ENCODE measurements at places on chromosomes 16 and 17.

DNA sequence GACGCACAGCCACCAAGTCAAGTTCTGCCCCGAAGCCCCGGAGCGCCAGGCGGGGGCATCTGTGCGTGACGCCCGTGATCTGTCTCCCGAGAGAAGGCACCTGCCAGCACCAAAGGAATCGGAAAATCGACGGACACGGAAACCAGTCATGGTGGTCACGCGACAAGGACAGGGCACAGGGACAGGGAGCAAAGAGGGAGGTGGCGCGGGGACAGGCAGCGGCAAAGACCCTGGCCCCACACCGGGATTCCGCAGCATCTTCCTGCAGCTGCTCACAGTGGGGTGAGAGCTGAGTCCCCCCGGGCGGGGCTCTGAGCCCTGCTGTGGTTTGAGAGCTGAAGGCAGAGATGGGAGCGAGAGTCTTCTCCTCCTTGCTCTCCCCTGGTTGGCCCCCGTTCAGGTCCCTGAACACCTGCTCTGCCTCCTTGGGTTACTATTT is 56.4 kb downstream of the ABR start:
- DNase-seq, result no peak

DNA sequence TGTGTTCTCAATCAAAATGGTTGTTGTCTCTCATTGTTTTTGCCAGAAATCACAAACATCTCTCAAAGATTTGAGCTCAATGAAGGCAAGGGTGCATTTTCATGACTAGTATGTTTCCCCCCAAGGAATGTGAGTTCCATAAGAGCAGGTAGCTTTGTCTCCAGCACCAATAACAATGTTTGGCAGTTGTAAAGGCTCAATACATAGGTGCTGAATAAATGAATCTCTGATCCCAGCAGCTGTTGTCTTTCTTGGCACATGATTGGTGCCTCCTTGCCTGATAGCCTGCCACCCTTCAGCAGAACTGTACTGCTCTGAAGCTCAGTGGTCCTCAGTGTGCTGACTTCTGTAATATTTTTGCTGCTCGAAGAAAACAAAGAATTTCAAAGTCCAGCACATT is 103.1 kb upstream of the CDH11 start:
- no peak for DNase-seq

- DNase-seq, result no peak
Measured at GRCh38 chr16:59356709-59357108, 622.6 kb upstream of the GOT2 start.

- no peak for DNase-seq
Measured at GRCh38 chr16:52548261-52549010, 1.5 kb upstream of the TOX3 start.

- DNase-seq, result no peak
Measured at GRCh38 chr16:70526403-70526802, 2.8 kb downstream of the SF3B3 start.

- DNase-seq, result peak; percentile 39
Measured at GRCh38 chr17:75679706-75680211, 12.6 kb downstream of the SAP30BP start.

GRCh38 chr17:14092808-14093207 is 23.5 kb downstream of the COX10 start:
- DNase-seq, result no peak

GRCh38 chr17:1110862-1111598 is 68.8 kb downstream of the ABR start:
- DNase-seq, result peak; percentile 52

DNA sequence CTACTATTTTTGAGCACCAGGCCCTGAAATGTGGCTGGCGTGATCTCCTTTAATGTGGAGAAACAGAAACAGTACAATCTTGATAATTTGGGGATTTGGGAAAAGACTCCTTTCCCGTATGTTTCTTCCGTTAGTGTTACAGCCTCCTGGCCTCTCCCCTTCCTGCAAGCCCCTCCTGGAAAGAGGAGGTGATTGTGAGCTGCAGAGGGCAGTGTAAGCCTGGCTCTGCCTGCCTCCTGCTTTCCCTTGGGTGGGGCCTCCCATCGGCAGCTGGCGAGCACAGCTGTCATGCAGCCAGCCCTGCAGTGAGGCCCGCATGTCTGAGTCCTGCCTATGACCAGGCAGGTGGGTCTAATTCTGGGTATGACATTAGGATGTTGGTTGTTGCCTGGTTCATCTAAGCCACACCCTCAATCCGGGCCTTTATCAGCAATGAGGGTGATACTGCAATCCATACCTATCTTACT is 48.7 kb upstream of the WSB1 start:
- peak; percentile 94 for DNase-seq

- peak; percentile 48 for DNase-seq
Measured at GRCh38 chr16:88785106-88785924, at the start of gene PIEZO1. TSS of gene PIEZO1 (minus strand) at chr16:88785220. CDS start at chr16:88784964, 256 bp downstream.

DNA sequence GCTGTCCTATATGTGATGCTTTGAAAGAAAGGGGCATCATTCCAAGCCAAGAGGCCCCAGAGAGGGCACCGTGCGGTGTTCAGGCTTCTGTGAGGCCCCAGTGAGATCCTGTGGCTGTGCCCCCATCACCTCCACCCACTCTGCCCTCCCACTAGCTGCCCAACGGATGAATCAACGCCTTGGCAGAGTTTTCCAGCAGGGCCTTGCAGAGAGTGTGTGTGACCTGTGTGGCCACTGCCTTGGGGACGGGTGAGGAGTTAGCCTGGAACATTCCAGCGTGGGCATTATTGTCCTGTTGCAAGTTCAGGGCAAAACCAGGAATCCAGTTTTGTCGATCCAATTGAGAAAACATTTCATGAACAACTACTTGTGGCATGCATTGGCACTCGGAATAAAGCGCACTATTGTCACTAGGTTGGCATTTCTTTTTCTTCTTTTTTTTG is 53.7 kb downstream of the SF3B3 start:
- peak; percentile 62 for DNase-seq

- no peak for DNase-seq
Measured at GRCh38 chr17:80750263-80750662, 205.6 kb downstream of the RPTOR start.

DNA sequence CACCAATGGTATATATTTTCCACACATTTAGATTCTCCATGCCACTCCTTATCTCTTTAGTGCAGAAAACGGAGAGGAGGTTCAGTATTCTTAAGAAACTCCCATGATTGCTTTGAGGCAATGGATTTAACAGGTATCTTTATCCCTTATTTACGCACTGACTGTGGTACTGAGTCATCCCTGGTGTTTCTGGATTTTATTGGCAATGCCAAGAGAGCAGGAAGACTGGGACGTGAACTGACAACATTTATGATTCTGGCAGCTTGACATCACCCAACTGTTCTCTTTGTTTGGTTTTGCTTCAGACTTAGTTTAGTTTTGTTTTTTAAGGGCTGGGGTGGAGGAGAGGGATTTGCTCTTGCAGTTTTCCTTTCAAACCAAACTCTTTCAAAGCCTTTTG is 131.4 kb downstream of the WWOX start:
- DNase-seq, result no peak

- DNase-seq, result no peak
Measured at GRCh38 chr16:23014592-23014991, 134.7 kb downstream of the USP31 start.

GRCh38 chr16:25060920-25061319 is 45.8 kb upstream of the ARHGAP17 start:
- peak; percentile 94 for DNase-seq

GRCh38 chr16:59238246-59238645 is 504.1 kb upstream of the GOT2 start:
- DNase-seq, result no peak

DNA sequence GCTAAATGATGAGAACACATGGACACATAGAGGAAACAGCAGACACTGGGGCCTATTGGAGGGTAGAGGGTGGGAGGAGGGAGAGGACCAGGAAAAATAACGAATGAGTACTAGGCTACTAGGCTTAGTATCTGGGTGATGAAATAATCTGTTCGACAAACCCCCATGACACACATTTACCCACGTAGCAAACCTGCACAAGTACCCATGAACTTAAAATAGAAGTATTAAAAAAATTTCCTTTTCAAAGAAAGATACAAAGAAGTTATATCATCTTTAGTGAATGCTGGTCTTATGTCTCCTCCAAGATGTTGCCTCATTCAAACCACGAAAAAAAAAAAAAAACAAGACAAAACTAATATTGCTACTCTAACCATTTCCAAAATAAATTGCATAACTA is 31.7 kb downstream of the MBTD1 start:
- peak; percentile 88 for DNase-seq

DNA sequence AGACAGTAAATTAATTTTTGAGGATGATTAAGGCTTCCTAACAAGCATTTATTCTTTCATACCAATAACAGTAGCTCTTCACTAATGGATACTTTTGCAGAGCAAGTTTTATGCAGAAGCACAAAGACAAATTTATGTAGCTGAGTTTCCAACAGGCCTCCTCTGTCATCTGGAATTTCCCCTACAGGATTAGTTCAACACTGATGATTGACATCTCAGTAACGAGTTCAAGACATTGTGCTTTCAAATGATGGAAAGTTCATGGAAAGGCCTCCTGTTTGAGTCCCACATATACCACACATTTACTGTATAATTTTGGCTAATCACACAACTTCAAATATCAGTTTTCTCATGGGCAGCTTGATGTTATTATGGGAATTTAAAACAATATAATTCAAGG is 40.6 kb downstream of the ABCA10 start:
- DNase-seq, result no peak

- no peak for DNase-seq
Measured at GRCh38 chr17:7606280-7606679, 8.4 kb downstream of the FXR2 start.

DNA sequence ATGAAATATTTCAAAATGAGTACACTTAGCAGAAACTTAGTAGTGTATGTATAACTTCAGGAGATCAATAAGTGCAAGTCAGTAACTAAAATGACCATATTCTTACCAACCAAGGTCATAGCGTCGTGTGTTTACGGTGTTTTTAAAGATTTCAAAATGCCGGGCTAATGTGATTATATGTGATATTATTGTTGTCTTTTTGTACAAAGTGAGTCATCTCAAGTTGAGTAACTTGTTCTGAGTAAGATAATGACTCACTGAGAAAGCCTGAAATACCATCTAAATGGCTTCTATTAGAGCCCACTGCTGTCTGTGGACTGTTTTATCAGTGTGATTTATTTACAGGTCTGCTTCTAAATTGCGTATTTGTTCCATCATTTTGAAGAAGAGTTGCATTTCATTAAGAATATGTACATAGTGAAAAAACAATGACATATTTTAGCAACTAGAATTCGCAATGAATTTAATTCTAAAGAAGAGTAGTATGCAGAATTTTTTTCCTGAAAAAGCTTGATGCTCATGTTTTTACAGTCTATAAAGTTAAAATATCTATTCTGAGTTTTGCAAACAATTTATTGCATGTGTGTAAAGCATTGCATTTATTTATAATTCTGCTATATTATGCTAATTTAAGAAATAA is 12.7 kb downstream of the KRT12 start:
- peak; percentile 99 for DNase-seq

DNA sequence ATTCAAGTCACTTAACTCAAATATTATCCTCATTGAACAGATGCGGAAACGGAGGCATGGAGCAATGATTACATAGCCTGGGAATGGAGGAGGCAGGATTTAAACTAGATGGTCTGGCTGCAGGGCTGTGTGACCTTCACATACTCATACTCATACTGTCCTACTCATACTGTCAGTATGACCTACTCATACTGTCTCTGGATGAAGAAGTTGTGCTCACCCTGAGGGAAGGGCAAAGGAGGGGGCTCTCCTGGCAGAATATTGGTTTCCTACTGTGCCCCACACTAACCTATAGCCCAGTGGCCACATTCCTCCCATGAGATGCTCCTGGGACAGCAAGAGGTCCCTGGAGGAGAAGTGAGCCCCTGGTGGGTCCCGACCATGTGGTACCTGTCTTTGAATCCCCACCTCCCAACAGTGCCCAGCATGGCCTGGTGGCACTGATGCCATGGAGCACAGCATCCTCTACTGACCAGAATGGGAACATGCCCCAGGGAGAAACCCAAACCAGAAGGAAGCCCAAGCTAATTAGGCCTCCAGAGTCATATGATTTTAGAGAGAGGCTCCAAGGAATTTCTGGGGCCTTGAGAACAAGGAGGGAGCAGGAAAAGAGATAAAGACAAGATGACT is 197.3 kb upstream of the SDK2 start:
- DNase-seq, result no peak

DNA sequence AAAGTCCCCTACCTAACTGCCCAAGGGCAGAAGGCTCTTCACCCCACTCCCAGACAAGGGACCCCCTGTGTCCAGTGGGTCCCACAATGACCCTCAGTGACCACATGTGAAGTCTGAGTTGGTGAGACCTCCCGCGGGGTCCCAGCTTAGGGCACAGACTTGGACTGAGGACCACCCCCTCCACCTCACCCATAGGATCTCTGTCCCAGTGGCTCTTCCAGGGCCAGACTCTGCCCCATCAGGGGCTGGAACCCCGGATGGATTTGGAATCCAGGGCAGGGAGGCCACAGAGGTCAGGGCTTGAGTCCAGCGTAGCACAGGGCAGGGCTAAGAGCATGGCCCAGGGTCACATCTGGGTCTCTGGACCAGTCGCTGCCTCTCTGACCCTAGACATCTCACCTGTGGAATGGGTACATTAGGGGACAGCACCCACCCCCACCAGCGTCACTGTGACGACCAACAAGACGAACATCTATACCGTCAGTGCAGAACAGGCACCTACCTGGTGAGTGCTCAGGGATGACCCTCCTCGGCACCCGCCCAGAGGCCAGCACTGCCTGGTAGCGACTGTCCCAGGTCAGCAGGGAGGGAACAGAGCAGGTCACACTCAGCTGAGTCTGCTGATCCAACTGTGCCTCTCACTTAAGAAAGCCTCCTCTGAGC is 37.7 kb downstream of the TNFRSF13B start:
- no peak for DNase-seq

GRCh38 chr16:7086822-7087616 is 245.6 kb upstream of the RBFOX1 start:
- DNase-seq, result no peak

Data from amniotic epithelial cell (primary cell).